Stimulated activated effector memory CD8-positive, alpha-beta T cell treated with anti-CD3 and anti-CD28 coated beads, Interleukin-12 subunit alpha, Interleukin-12 subunit beta, amount 100 ng/mL, for 72 hours (primary cell): ENCODE measurements at places on chromosomes 13 and 19.

GRCh38 chr19:18833849-18834643 lies 2.3 kb downstream of the UPF1 start:
- DNase-seq, result no peak

- DNase-seq, result no peak
These were observed 390.8 kb downstream of the FOXO1 start for GRCh38 chr13:40275636-40276035.

DNA sequence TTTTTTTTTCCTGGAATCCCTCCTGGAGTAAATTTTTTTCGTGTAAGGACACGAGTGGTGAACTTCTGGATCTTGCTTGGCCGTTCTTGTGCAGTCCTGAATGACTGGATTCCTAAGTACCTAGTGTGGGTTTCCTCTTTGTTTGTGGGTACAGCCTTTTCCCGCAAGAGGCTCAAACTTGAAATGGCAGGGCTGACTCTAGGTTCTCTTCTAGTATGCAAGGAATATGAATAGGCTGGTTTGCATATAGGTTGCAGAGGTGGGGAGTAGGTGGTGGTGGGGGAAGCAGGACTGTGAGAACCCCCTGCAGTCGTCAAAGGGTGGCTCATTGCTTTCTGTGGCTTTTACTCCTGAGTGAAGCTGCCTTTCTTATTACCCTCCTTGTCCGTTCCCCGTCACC lies 13.6 kb downstream of the UBAC2 start:
- DNase-seq, result no peak

GRCh38 chr13:40571338-40571963 lies 95.0 kb downstream of the FOXO1 start:
- DNase-seq, result no peak

- no peak for DNase-seq
These were observed 183.2 kb upstream of the GPR12 start for GRCh38 chr13:26943748-26944147.

DNA sequence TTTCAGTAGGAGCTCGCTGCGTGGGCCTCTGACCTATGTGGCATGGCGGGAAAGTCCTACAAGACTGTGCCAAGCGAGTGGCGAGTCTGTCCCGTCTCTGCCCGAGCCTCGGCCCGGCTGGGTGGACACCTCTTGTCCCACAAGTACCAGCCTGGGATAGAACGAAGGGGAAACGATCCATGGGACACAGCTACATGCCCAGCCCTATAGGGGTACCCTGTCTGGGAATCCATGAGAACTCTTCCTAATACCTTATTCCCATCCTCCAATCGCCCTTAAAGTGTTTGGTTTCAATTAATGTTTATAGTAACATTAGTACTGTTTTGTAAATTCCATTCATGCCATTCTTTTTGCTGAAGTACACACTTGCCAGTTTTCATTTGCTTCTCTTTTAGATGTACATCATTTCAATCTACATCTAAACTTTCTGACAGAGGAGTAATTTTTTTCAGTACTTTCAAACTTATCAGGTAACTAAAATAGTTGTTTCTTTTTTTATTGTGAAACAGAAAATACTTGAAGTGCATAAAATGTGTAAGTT lies 667 bp upstream of the ZNF790 start:
- DNase-seq, result no peak

DNA sequence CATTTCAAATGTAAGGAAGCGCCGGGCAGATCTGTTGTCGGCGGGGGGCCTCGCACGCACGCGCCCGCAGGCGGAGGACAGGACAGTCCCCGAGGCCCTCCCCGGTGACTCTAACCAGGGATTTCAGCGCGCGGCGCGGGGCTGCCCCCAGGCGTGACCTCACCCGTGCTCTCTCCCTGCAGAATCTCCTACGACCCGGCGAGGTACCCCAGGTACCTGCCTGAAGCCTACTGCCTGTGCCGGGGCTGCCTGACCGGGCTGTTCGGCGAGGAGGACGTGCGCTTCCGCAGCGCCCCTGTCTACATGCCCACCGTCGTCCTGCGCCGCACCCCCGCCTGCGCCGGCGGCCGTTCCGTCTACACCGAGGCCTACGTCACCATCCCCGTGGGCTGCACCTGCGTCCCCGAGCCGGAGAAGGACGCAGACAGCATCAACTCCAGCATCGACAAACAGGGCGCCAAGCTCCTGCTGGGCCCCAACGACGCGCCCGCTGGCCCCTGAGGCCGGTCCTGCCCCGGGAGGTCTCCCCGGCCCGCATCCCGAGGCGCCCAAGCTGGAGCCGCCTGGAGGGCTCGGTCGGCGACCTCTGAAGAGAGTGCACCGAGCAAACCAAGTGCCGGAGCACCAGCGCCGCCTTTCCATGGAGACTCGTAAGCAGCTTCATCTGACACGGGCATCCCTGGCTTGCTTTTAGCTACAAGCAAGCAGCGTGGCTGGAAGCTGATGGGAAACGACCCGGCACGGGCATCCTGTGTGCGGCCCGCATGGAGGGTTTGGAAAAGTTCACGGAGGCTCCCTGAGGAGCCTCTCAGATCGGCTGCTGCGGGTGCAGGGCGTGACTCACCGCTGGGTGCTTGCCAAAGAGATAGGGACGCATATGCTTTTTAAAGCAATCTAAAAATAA lies 18.2 kb downstream of the IL17D start:
- no peak for DNase-seq

DNA sequence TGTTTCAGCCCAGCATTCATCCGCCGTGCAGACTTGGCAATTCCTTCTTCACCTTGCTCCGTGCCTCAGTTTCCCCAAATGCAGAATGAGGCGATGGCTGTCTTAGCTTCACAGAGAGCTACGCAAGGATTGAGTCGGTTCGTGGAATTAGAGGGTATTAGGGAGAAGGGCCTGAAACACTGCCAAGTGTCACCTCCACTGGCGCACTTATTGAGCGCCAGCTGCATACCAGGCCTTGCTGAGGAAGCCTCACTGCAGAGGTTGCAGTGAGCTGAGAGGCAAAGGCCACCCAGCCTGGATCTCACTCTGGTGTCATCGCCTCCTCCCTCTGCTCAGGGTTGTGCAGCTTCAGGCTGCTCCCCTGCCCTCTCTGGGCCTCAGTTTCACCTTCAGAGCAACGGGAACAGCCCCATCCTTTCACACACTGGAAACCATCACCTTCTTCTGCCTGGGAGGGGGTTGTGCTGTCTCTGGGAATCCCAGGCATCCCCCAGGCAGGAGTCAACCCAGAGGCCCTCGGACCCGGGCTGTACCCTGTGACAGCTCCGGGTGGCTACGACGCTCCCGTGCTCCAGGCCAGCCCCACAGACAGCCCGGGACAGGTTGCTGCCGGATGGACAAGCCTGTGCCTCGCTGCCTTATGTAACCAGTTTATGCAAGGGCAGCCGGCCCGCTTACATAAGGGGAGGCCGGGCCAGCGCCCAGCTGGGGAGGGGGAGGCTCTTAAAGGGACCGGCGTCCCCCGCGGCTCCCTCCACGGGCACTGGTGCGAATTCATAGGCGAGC lies 31.9 kb downstream of the NFIC start:
- DNase-seq, result no peak

DNA sequence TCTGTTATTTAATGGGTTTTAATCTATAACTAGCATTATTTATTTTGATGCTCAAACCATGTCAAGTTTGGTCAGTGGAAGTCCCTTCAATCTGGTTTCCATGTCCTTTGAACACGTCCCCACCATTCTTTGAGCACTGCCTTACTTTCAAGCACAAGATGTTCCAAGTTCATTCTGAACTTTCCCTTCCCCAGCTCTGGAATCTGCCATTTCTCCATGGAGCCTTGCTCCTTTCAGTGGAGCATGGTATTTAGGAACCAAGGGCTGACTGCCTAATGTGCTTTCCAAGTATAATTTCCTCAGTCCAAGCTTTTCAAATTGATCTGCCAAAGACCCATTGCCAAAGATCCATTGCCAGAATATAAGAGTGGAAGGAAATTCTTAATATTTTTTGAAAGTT lies 1.1 kb upstream of the ZNF546 start:
- DNase-seq, result no peak

- DNase-seq, result no peak
These were observed 6.6 kb downstream of the SMAD9 start for GRCh38 chr13:36913463-36913862.

DNA sequence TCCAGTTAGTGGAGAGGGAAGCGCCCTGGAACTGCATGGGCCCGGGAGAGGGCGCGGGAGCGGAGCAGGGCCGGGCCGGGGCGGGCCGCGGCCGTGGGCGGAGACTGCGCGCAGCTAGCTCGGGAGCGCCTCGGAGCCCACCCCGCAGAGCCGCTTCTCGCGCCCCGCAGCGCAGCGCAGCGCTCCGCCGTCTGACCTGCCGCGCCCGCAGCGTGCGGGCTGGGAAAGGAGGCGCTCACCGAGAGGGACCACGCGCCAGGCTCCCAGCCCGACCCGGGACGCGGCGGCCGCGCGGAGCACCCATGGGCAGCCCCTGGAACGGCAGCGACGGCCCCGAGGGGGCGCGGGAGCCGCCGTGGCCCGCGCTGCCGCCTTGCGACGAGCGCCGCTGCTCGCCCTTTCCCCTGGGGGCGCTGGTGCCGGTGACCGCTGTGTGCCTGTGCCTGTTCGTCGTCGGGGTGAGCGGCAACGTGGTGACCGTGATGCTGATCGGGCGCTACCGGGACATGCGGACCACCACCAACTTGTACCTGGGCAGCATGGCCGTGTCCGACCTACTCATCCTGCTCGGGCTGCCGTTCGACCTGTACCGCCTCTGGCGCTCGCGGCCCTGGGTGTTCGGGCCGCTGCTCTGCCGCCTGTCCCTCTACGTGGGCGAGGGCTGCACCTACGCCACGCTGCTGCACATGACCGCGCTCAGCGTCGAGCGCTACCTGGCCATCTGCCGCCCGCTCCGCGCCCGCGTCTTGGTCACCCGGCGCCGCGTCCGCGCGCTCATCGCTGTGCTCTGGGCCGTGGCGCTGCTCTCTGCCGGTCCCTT lies at the start of gene MLNR:
TSS of gene MLNR (plus strand) at position 303 of the 820 bp plus-strand sequence. CDS start at position 303, 0 bp downstream.
- DNase-seq, result peak; percentile 64
